ENCODE measurements at places on chromosomes 1 and 21.

DNA sequence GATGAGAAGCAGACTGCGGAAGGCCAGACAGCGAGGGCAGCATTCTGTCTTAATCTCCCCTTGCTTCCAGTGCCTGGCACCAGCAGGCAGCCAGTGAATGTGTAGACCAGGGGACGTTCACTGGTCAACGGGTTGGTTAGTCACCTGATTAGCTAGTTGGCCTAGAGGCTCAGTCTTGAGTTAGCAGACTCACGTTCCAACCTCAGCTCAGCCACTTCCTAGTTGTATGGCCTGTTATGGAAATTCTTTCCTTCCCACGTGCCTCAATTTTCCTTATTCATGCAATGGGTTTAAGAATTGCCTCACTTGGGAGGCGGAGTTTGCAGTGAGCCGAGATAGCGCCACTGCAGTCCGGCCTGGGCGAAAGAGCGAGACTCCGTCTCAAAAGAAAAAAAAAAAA is 249.6 kb upstream of the TMEM51 start:
- no peak for ATAC-seq

- ATAC-seq: peak; percentile 84
Observed at GRCh38 chr1:75265792-75266191, 131.6 kb downstream of the LHX8 start.

GRCh38 chr1:204113896-204114295 is 37.9 kb downstream of the ETNK2 start:
- ATAC-seq: no peak

- ATAC-seq: no peak
Observed at GRCh38 chr1:233237647-233238046, 57.9 kb downstream of the PCNX2 start.

DNA sequence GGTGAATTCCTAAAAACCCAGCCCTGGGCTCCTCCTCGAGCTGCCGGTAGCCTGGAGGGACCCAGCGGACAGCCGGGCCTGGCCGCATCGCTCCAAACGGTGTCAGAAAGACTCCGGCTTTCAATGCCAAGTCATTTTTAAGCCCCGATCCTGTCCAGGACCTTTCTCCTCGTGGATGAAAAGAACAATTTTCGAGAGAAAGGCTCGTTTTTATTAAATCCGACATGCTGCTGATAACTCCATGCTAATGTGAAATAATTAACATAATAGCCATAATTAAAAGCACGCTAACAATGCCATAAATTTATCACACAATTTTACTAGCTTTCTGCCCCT is 4.6 kb upstream of the FOXD3 start:
- ATAC-seq: peak; percentile 5

DNA sequence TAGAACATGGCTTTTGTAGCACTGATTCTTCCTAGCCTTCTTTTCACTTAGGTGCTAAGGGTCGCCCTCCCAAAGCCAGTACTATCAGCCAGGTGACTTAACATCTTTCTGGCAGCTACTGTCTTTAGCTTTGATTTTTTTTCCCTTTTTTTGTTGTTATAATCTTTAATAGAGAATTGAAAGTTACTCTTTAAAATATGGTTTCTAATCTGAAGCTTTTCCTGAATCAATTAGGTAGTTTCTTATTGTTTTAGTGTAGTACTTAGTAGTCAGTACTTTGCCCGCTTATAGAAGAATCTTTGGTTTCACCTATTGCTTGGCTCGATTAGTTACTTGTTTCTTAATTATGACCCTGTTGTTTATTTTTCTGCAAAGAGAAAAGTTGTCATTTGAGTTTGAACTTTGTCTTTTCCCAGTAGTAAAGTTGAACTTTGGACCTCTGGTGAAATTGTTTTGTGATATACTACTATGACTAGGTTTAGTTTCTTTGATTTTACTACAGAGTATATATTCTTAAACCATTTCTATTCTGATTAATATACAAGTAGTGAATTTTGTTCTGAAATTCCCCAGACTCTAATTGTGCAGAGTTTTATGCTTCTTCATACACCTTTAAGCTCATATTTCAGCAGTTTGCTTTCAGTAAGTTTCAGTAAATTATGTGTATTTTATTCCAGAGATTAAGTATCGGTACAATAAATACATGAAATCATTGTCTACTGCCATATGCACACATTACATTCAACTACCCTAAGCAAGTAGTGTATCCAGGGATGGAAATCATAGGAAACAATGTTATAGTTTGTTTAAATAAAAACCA is 3.9 kb downstream of the MAGI3 start:
- no peak for ATAC-seq
